ENCODE measurements at places on chromosomes 13 and 19.
A peak's percentile ranks its signal among the peaks of the same experiment; 100 is the strongest.

GRCh38 chr13:85093808-85094207 is 705.4 kb downstream of the SLITRK6 start:
- DNase-seq, result no peak

- DNase-seq, result peak; percentile 27
Measured at GRCh38 chr19:13060964-13061927, 41.4 kb downstream of the LYL1 start.

GRCh38 chr13:28449826-28450773 is 44.8 kb downstream of the FLT1 start:
- DNase-seq, result no peak

DNA sequence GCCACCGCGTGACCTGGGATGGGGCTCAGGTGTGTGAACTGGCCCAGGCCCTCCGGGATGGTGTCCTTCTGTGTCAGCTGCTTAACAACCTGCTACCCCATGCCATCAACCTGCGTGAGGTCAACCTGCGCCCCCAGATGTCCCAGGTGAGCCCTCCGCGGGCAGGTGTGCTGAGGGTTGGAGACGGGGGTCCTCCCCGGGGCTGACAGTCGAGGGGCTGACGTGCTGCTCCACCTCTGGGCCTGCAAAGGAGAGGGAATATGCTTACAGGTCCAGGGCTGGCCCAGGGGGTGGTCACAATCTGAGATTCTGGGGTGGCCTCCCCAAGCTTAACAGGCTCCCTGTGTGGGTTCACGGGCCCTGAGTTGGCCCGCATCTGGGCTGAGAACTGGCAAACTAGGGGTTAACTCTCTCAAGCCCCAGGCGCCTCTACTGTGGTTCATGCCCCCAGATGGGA is 386 bp downstream of the VAV1 start:
- no peak for DNase-seq

DNA sequence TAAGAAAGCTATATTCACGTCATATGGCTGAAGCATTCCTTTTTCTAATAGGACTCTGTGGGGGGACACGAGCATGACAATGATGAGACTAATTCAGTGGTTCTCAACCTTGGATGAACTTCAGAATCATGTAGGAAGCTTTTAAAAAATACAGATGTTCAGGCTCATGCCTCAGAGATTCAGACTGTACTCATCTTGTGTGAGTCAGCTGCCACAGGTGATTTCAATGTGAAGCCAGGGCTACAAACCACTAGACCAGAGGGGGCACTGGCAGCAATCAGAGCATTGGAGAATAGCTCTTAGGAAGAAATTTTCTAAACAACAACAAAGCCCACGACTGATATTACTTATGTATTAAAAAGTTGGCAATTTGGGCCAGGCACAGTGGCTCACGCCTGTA is 91.7 kb downstream of the SERP2 start:
- no peak for DNase-seq

DNA sequence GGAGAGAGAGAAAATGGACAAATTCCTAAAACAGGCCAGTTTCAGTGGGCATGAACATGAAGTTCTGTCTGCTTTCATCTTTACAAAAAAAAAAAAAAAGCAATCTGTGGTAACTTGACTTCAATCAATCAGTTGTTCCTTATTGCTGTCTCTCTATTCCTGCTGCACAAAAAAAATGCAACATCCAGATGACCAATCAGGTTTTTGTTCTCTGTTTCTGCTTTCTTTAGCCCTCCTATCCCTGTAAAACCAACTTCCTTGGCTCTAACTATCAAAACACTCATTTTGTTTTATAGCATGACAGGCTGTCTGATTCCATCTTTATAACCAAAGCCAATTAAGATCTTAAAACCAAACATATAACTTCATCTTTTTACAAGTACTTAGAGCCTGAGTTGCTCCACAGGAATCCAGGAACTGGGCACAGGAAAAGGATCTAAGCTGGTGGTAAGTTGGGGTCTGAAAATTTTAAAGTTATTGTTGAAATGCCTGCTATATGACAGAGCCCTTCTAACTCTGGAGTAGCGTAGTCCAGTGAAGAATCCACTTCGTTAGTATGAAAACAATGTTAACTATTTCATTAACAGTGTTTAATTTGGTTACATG is at the start of gene FPR3:
FPR3 (plus strand) TSS at position 273 of the 606 bp plus-strand sequence. CDS start 28,592 bp downstream, outside the sequence.
- no peak for DNase-seq

- no peak for DNase-seq
Measured at GRCh38 chr19:50255115-50255514, 51.7 kb downstream of the MYH14 start.

- DNase-seq, result no peak
Measured at GRCh38 chr13:45368571-45368970, 27.6 kb upstream of the TPT1 start.

- DNase-seq, result no peak
Measured at GRCh38 chr13:31115616-31116015, 46.1 kb downstream of the HSPH1 start.

- no peak for DNase-seq
Measured at GRCh38 chr13:111116856-111117255, 1.7 kb downstream of the ARHGEF7 start.

- DNase-seq, result no peak
Measured at GRCh38 chr19:11203194-11204075, 6.1 kb upstream of the KANK2 start.

DNA sequence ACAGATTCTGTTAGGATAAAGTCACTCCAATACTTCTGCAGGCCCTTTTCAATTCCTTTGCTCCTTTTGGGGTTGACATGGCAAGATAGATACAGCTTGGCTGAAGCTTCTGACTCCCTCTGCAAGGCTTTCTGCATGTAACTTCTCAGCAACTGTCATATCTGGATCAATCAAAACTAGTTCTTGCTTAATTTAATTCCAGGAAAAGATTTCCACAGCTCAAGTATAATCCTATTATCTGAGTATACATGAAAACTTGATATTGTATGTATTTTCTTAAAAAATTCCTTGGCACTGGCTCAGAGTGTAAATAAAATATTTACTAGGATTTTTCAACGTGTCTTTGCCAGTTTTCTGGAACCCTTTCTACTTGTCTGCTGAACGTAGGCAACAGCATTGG is 109.6 kb downstream of the STARD13 start:
- DNase-seq, result no peak

DNA sequence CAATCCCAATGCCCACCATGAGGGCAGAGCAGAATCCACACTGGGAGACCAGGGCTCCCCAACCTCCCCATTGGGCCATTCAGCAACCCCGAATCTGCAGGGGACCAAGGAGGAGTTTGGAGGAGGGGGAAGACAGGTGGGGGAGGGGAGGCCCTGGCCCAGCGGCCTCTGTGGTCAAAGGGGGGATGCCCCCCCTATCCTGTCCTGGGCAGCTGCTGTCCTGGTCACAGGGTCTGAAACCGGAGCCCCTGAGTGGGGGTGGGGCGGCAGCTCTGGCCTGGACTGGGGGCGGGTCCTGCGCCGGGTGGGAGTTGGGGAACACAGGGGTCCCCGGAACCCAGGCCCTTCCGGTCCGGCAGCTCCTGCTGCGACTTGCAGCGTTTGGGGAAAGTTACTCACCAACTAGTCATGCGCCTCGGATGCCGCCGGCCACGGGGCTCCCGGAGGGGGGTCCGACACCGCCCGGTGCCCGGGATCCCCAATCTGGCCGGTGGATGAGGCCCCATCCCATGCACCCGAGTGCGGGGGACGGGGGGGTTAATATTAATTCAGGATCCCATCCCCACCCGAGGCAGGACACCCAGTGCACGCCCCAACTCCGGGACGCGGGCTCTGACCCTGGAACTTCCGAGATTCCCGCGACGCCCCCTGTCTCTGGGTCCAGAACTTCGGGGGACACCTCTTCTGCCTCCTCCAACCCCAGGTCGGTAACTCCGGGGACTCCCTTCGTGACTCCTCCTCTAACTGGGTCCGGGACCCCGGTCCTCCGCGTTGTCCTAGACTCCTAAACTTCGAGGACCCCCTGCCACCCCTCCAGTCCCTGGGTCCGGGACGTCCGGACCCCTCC is 872 bp downstream of the HOMER3 start:
- DNase-seq, result no peak

GRCh38 chr13:101655435-101655834 is 203.0 kb downstream of the ITGBL1 start:
- DNase-seq, result no peak

DNA sequence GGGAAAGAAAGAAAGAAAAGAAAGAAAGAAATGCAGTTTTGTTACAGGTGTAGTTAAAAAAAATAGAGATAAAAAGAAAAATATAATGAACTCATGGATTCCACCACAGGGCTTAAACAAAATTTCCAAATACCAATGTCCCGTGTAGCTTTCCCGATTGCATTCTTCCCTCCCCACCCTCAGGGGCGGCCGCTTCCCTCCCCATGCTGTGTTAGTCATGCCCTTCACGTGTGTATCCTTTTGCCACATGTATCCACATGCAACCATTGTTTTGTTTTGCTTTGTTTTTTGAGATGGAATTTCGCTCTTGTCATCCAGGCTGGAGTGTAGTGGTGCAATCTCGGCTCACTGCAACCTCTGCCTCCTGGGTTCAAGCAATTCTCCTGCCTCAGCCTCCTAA is 3.6 kb upstream of the KMT5C start:
- DNase-seq, result no peak

DNA sequence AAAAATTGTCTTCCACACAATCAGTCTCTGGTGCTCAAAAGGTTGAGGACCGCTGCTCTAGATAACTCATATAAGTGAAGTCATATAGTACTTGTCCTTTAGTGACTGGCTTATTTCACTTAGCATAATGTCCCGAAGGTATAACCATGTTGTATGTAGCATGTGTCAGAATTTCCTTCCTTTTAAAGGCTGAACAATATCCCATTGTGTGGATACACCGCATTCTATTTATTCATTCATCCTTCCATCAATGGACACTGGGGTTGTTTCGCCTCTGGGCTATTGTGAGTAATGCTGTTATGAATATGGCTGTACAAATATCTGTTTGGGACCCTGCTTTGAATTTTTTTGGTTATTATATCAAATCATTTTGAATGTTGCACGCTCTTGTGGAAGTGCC is 4.6 kb upstream of the LYPD5 start:
- DNase-seq, result no peak

- no peak for DNase-seq
Measured at GRCh38 chr13:30792285-30793000, 57.1 kb downstream of the ALOX5AP start.

- no peak for DNase-seq
Measured at GRCh38 chr19:10419200-10419645, 1.1 kb upstream of the PDE4A start.

- no peak for DNase-seq
Measured at GRCh38 chr13:43942286-43942685, 62.6 kb downstream of the LACC1 start.

DNA sequence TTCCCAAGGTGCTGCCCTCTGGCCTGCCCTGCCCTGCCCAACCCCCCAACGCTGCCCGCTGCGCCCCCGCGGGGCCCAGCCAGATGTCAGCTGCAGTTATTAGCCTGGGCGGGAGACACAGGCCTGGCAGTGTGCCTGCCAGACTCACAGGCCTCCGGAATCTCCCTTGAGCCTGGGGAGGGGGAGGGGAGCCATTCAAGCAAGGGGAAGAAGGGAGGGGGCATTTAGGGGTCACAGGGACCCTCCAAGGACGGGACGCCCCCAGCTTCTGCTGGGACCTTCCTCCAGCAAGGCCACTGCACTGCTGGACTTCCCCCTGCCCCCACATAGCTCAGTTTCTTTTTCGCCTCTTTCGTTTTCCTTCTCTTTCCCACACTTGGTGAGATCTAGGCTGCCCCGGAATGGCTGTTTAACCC is 2.6 kb upstream of the JUNB start:
- DNase-seq, result peak; percentile 35

DNA sequence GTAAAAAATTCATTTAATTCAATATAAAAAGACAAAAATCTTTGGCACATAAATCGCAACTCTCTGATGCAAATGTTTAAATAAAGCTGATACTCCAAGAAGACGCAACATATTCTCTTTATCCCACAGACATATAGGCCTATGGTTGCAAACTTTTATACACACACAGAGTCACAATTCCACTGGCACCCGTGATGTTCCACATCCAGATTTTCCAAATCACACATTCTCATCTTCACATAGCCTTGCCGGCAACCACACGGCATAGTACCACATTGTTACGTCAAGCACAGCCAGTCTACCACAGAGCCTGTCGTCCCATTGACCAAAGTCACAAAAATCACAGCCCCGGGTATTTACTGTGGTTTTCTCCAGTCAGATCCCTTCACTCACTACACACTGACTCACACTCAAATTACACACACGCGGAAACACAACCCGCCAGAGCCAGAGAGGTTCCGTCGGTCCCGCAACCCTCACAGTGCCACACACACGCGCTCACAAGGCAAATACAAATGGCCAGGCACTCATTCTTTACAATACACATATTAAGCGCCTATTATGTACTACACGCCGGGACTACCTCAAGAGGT is 546 bp upstream of the ZNF546 start:
- no peak for DNase-seq

DNA sequence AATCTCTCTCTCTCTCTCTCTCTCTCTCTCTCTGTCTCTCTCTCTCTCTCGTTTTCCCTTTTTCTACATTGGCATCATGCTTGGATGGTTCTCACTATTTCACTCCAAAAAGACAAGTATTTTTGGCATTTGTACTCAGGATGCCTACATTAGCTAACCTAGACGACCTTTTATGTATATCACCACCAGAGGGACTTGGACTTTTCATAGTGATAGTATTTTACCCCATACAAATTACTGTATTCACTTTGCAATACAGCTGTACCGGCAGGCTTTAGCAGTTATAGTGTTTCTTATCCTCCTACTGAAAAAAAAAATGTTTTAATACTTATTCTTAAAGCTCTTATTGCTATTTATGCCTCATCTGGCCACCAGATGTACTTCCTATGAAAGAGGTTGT is 687.2 kb upstream of the KLHL1 start:
- DNase-seq, result no peak

- no peak for DNase-seq
Measured at GRCh38 chr13:95020298-95020987, 280.8 kb downstream of the ABCC4 start.

- DNase-seq, result no peak
Measured at GRCh38 chr19:33436360-33437345, 63.1 kb downstream of the CEBPG start.

GRCh38 chr13:76703216-76703615 is 183.0 kb downstream of the KCTD12 start:
- no peak for DNase-seq

DNA sequence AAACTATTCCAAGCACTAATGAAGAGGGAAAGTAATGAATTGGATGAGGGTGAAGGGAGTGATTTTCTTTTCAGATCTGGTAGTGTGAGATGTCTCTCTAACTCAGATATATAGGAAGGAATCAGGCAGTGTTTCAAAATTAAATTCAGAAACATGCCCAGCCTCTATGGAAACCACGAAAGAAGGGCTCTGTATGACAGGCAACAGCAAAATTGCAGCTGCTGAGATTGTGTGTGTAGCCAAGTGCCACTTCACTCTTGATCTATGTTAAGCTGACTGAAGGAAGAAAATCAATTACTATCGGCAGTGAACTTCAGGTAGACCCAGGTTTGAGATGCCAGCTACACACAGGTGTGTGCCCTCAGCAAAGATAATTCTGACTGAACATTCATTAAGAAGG is 387.4 kb downstream of the PCDH9 start:
- no peak for DNase-seq

DNA sequence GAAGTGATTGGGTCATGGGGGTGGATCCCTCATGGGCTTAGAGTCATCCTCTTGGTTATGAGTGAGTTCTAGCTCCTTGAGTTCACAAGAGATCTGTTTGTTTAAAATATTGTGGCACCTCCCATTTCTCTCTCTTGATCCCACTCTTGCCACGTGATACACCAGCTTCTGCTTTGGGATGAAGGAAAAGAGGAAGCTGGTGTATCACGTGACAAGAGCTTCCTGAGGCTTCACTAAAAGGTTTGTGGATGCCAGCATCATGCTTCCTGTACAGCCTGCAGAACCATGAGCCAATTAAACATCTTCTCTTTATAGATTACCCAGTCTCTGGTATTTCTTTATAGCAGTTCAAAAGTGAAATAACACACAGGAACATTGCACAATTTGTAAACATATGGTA is 352.5 kb upstream of the ATXN8OS start:
- DNase-seq, result no peak

Measured in NCI-H1417 treated with DMSO at 0.1 percent for 48 hours (cell line).